Dermis blood vessel endothelial cell (primary cell): ENCODE measurements at places on chromosomes 16 and 17. TPM values are rescaled to one million over a fixed set of nuclear protein-coding genes. Genes with fewer than 3 reads are reported as not detected.

The VWA3A gene
- total RNA-seq = 0.17 TPM in 1 of 2 replicates, not detected in the other

The LGALS9 gene
- total RNA-seq = 41.5 and 47.3 TPM in 2 replicates

The LAT gene
- 0.68 and 1.2 TPM in 2 replicates for total RNA-seq

DNA sequence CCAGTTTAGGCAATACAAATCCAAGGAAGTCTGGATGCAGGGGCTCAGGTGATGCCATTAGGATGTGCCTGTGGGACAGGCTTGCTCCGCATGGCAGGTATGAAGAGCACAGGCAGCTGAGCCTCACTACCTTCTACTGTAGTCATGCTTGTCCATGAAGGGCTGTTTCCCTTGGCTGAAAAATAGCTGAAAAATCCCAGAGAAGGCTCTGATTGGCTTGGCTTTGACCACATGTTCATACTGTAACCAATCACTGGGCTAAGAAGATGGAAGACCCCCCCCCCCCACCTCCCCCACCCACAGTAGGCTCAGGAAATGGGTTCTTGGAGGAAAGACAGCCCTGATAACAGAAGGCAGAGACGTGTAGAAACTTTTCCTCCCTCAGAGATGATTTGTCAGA, 66.5 kb upstream of the LGALS9 start:
- DNase-seq = no peak

- DNase-seq = no peak
Measured at GRCh38 chr16:49789616-49790015, 66.3 kb downstream of the ZNF423 start.

DNA sequence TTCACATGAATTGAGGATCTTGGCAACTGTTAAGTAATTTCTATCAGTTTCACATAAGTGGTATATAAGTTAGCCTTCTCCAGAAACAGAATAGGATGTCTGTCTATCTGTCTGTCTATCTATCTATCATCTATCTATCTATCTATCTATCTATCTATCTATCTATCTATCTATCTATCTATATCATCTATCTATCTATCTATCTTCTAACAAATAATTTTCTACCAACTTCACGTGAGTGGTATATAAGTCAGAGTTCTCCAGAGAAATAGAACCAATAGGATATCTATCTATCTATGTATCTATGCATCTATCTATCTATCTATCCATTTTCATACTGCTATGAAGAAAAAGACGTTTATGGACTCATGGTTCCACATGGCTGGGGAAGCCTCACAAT, 11.4 kb upstream of the SPACA3 start:
- no peak for DNase-seq
